ENCODE measurements at places on chromosomes 6 and 20.

DNA sequence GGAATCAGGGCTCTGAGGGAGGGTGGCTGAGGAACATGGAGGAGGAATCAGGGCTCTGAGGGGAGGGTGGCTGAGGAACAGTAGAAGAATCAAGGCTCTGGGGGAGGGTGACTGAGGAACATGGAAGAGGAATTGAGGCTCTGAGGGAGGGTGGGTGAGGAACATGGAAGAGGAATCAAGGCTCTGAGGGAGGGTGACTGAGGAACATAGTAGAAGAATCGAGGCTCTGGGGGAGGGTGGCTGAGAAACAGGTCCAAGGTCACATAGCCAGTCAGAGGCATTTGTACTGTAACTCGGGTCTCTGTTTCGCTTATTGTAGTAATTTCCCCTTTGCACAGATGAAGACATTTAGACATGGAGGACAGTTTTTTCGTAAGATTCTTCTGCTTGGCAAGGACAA lies 164.8 kb downstream of the SOBP start:
- no peak for DNase-seq

- no peak for DNase-seq
Measured at GRCh38 chr6:49499623-49500022, at the start of gene GLYATL3. Gene GLYATL3 (plus strand): TSS chr6:49499923. CDS start chr6:49511991, 12,068 bp downstream.

- no peak for DNase-seq
Measured at GRCh38 chr20:35009665-35010328, 54.1 kb downstream of the MYH7B start.

GRCh38 chr6:170086639-170087420 lies 204.0 kb downstream of the DLL1 start:
- peak; percentile 31 for DNase-seq

DNA sequence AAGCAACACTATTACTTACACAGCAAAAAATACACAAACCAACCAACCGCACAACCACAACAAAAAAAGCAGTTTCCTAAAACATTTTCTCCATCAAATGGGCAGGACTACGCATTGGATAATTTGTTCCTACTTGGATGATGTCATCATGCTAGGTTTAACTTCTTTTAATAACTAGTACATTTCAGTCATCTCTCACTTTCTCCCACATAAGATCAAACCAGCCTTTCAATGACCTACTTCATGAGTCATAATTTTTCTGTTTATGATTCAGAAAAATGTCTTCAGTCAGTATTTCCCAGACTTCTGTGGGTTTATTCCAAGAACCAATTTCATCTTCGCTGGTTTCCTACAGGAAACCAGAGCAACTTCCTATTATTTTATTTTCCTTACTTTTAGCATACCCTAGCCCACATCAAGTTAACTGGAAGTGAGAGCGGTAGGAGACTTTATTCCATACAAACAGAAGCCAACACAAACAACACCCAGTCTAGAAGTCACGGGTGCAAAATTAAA lies 134.2 kb downstream of the GMDS start:
- no peak for DNase-seq

DNA sequence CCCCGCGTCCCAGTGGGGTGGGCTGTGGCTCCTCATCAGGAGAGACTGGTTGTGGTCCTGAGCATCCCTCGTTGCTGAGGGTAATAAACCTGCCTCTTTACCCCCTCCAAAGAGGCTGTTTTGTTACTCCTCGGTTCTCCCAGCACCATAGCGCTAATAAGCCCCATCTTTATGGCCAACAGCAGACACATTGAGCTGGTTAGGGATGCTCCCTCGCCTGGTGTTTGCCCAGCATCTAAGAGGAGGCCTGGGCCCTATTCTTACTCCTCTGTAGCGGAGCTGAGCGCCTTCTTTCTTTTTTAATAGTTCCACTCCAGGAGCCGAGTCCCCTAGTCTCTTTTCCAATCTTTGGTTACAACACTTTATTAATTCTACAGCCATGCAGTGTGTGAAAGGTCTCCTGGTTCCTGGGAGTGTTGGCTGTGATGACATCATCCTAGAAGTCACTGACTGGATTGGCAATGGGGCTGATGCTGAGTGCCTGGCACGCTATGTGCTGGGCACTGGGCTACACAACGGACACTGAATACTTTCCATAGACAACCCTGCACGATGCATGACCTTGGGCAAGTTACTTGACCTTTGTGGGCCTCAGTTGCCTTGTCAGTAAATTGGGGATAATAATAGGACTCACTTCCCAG lies 50.6 kb upstream of the CCDC167 start:
- DNase-seq: no peak

GRCh38 chr6:41976794-41977484 lies 35.3 kb upstream of the CCND3 start:
- DNase-seq: no peak

GRCh38 chr6:142416179-142416578 lies 114.4 kb downstream of the ADGRG6 start:
- DNase-seq: no peak

DNA sequence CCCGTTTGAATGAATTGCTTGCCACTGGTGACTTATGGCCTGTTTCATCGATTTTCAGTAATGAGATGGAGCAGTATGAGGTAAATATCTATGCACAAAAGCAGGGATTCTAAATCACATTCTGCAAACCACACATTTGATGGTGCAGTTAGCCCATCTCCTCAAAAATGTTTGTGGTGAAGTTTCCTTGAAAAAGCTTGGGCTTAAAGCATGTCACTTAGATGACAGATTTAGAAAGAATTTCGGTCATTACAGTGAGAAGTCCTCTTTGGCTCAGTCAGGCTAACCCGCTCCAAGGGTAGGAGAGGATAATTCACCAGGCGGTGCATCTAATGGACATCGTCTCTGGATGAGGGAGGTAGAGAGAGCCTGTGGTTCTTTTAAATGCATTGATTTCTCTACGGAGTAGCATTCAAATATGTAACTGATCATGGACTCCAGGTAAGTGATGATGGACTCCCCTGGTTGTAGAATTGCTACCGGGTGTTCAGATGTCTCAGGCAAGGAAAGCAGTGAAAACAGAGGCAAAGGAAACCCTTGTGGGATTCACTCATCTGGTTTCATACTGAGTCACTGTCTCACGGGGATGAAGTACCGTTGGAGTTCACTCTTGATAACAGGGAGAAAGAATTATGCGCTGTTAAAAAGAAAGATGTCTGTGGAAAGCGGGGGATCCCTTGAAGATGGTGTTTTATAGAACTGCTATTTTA lies 65.3 kb downstream of the AIG1 start:
- DNase-seq: no peak
